Psoas muscle (tissue), 8 donors: ENCODE measurements at places on chromosomes 3 and 15. TPM values are rescaled to one million over a fixed set of nuclear protein-coding genes. Genes with fewer than 3 reads are reported as not detected.

The CPA3 gene
- total RNA-seq, result 1.5 TPM

GRCh38 chr3:173395073-173395411 lies 2.5 kb upstream of the NLGN1 start:
- no peak for DNase-seq
- no peaks in the 10 kb centered on the region for H3K27me3 ChIP-seq
- H3K27ac ChIP-seq, result peak overlapping the region; percentile 70
- H3K36me3 ChIP-seq, result no peaks in the 10 kb centered on the region
- peak overlapping the region; percentile 73 for H3K4me3 ChIP-seq

DNA sequence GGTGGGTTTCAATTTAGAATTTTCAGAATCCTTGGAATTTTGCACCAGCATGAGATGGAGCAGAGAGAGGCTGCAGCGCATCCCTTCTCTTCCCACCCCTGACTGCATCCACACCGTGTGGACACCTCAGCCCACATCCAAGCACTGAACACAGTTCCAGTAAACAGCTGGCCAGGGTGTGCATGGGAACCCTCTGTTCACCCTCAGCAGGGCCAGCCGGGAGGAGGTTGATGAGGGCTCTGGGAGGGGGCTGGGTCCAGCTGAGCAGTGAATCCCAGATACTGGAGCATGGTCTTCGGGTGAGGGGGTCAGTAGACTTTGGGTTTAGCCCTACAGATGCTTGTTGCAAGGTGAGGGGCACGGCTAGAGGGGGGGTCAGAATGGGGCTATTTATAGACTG lies 85.8 kb downstream of the RPLP1 start:
- DNase-seq, result no peak
- no peak overlapping the region for H3K27ac ChIP-seq
- H3K4me1 ChIP-seq, result peaks cover 18% of the 10 kb centered on the region
- H3K36me3 ChIP-seq, result no peaks in the 10 kb centered on the region

GRCh38 chr15:47561102-47561501 lies 156.2 kb upstream of the SEMA6D start:
- no peak for DNase-seq
- no peak overlapping the region for H3K4me3 ChIP-seq
- no peaks in the 10 kb centered on the region for H3K36me3 ChIP-seq
- no peak overlapping the region for H3K27ac ChIP-seq

GRCh38 chr3:111802163-111802625 lies 56.9 kb upstream of the PHLDB2 start:
- H3K27ac ChIP-seq, result peak overlapping the region; percentile 59
- no peaks in the 10 kb centered on the region for H3K27me3 ChIP-seq
- no peak overlapping the region for H3K4me3 ChIP-seq
- no peaks in the 10 kb centered on the region for H3K4me1 ChIP-seq
- DNase-seq, result no peak
